Activated CD8-positive, alpha-beta memory T cell treated with anti-CD3 and anti-CD28 coated beads for 1 hour (primary cell): ENCODE measurements at places on chromosomes 11 and 22.

DNA sequence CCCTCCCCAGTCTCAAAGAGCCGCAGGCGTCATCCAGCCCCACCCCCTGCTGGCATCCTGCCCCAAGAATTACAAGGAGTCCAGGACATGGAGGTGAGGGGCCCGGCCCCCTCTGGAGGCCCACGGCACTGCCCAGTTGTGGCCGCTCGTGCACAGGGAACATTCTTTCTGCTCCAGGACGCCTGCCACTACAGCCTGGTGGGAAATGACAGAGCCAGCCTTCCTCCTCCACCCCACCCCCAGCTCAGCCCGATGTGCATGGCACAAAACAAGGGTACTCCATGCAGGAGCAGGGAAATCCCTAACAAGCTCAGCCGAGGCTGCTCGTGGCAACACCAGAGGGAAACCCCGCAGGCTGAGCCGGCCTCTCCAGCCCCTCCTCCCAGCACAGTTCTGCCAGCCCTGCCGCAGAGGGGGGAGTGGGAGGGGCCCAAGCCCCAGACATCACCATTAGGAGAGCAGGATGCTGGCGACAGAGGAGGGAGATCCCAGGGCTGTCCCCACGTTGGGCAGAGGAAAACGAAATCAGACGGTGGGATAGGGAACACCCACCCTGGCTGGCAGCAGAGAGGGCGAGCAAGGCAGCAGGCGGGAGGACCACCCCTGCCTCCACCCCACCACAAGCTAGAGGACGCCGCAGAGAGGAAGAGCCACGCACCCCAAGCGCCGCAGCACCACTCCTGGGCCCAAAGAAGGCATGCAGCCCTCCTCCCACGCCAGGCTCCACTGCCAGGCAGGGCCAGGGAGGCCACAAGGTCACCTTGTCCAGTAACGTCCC is 10.0 kb downstream of the IGSF9B start:
- DNase-seq: no peak

- no peak for DNase-seq
Observed at GRCh38 chr22:46366801-46367706, 31.5 kb downstream of the TRMU start.

DNA sequence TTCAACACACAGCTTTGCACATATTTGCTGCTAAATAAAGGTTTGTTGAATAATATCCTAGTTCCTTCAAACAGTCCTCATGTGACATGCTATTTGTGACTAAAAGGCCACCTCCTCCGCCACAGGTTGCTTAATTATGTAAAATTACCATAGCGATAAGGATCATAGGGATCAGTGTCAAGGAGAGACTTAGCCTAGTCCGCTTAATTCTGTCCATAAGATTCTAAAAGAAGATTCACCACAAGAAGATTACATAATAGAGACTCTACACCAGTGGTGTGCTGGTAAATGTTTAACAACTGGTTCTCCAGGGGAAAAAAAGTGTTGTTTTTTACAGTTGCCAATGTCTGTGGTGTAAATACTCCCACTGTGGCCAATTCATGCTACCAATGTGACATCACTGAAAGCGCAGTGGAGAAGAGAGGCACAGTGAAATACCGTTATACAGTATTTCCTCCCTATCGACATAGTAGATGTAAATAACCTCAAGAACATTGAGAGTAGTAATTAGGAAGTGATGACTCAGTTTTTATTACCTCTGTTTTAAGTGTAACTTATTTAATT is 4.2 kb upstream of the CHRDL2 start:
- no peak for DNase-seq

- DNase-seq: no peak
Observed at GRCh38 chr11:19740586-19740985, 27.9 kb downstream of the NAV2 start.

GRCh38 chr11:87878373-87878825 is 296.8 kb downstream of the RAB38 start:
- DNase-seq: no peak

DNA sequence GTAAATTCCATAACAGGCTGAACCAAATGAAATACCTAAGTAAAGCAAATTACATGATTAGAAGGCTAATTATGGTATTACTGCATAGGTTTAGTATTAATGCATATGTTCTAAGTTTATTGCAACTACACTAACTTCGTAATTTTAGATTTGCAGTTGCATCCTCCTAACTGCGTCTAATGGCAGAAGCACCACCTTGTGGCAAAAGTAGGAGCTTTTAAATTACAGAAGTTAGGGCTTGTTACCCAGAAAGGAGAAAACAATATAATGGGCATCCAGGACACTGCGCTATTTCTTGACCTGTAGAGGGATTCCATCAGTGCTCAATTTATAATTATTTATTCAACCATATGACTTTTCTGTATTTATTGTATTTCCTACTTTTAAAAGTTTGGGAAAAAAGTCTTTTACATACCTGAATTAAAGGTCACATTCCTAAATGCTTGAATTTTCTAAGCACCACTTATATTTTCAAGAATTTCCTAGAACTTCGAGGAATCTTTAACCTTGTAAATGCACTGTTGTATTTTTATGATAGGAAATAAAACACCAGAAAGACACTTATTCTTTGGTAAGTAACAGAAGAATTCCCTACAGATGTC is 16.3 kb upstream of the GPR83 start:
- no peak for DNase-seq

- DNase-seq: no peak
Observed at GRCh38 chr11:129418039-129418438, 42.4 kb downstream of the BARX2 start.

DNA sequence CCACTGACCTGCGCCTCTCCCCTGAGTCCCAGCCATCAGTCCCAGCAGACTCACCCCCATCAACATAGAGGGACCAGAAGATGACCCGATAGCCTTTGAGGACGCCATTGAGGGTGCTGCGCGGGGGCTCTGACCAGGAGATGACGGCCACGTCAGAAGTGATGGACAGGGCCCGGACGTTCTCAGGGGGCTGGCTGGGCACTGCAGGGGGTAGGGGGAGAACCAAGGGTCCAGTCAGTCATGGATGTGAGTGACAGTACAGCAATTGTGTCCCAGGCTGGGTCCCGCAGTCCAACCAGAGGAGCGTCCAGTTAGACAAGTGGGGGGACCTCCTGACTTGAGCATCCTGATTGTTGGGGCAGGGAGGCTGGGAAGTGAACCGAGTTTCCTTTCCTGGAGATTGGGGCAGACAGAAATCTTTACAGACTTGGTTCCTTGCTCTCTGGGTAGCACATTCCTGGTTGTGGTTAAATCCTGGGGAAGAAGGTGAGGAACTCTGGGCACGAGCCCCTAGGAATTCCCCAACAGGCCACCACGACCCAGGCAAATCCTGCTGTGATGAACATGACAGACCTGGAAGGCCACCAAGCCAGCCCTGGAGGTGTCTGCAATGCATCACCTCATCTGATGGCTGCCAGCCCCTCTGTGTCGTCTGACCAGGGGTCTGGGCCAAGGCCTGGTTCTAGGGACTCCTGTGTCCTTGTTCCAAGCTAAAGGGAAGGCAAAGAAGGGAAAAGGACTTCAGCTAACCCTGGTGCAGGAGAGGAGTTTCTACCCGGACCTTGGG is 133.9 kb downstream of the CEP164 start:
- no peak for DNase-seq

DNA sequence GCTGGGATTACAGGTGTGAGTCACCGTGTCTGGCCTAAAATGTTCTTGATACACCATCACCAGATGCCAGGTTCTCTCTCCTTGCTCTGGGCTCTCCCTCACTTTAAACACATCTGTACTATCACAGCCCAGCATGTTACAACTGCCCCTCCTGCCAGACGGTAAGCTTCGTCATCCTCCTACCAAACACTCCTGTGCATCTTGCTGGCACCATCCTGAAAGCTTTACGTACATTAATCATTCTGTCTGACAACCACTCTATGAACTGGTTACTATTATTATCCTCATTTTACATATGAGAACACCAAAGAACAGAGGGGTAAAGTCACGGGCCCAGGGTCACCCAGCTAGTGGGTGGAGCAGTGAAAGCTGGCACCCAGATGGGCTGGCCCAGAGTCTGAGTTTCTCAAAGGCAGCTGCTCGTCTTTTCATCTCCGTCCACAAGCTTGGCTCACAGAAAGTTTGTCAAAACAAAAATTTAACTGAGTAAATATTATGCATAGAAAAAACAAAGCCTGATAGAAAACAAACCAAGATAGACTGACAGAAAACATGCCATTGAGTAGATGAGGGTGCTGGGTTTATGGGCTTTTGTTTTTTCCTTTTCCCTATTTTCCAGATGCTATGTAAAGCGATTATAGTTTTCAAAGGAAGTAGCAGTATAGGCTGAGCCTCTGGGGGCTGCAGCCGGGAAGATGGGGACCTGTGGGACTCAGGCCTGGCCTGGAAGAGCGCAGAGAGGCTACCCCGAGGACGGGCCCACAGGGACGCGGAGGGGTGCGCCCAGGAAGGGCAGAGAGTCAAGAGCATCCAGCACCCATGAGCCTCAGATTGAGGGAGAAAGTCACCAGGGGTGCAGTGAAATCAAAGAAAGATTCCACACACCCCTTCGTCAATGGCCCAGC is 9.5 kb downstream of the PLA2G6 start:
- no peak for DNase-seq

GRCh38 chr11:27496461-27496860 is 10.1 kb downstream of the LIN7C start:
- no peak for DNase-seq

GRCh38 chr11:125410091-125410490 is 86.0 kb downstream of the FEZ1 start:
- no peak for DNase-seq

GRCh38 chr11:68497761-68498160 is 37.2 kb downstream of the PPP6R3 start:
- no peak for DNase-seq

GRCh38 chr11:12827369-12827768 is 153.1 kb downstream of the TEAD1 start:
- DNase-seq: no peak

DNA sequence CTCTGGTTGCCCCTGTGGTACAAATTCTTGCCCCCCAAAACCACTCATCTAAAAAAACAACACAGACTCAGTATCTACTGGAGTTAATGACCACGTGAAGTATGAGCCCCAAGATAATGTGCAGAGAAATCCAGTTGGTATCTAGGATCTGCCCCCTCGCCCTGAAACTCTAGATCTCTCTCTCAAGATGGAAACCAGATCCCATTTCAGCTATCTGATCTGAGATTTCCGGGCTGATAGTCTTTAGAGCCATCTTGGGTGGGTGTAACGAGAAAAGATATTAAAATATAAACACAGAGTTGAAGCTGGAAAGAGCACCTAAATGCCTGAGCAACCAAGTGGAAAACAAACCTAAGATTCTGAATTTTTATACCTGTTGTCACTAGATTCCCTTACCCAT is 14.0 kb upstream of the VWCE start:
- no peak for DNase-seq
